Nephron progenitor cell (in vitro differentiated cells): ENCODE measurements at places on chromosomes 1 and 21.

GRCh38 chr1:24985737-24986136 lies 55.7 kb upstream of the RUNX3 start:
- no peak for DNase-seq

- DNase-seq, result no peak
Observed at GRCh38 chr1:11794446-11795237, 11.1 kb downstream of the MTHFR start.

- DNase-seq, result peak; percentile 27
Observed at GRCh38 chr1:97137862-97138514, 416.4 kb downstream of the PTBP2 start.

- DNase-seq, result no peak
Observed at GRCh38 chr21:39637197-39637970, 24.6 kb downstream of the B3GALT5 start.
